Stimulated activated CD4-positive, alpha-beta T cell treated with anti-CD3 and anti-CD28 coated beads, TNF-alpha, amount 100 ng/mL, for 1 hour (primary cell): ENCODE measurements at places on chromosomes 13 and 19.
A peak's percentile ranks its signal among the peaks of the same experiment; 100 is the strongest.

GRCh38 chr19:2587001-2587719 is 111.2 kb downstream of the GADD45B start:
- DNase-seq = no peak

GRCh38 chr19:38329651-38330050 is 6.0 kb upstream of the CATSPERG start:
- DNase-seq = no peak

- DNase-seq = no peak
These were observed 24.8 kb upstream of the SLC1A5 start for GRCh38 chr19:46812977-46813838.

DNA sequence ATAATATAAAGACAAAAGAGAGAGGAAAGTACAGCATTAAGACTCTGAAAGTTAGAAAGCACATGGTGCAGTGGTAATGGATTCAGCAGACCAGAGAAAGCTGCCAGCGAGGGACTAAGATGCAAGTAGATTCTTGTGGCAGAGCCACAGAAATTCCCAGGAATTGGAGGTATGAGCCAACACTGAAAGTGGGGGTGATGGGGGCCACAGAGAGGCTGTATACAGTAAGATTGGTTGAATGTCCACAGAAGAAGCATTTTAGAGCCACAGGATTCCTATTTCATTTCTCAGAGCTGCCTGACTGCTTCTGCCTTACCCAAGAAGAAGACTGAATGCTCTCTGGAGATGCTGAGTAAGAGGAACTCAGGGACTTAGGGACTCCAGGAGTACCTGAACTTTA is 295.0 kb downstream of the LMO7 start:
- no peak for DNase-seq

- DNase-seq = no peak
These were observed 244.7 kb downstream of the COL4A1 start for GRCh38 chr13:110062077-110062776.

DNA sequence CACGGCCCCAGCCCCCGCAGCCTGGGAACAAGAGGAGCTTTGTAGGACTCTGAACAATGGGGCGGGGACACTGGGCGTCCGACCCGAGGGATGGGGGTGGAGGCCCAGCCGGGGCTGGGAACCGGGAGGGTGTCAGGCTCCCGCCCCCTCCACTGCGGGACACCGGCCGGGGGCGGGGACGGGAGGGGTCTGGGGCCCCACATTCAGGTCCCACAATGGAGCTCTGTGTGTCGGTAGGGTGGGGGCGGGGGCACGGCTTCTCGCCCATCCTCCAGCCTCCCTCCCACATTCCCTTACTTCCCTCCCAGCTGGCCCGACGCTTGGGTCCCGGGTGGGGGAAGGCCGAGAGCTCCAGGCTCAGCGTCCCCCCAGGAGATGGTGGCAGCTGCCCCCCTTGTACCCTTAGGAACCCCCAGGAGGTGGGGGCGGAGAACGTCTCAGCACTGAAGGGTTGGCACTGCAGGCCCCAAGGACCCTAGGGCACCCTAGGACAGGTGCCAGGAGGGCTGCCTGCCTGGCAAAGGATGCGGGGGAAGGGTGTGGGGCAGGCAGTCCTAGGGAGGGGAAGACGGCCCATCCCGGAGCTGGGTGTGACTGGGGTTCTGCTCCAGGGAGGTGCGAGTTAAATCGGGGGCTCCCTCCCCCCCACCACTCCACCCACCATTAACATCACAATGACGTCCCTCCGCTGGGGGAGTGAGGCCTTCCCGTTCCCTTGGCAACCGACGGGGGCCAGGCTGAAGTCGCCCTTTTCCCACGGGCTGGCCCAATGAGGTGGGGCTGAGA is 5.3 kb downstream of the TTYH1 start:
- DNase-seq = no peak

GRCh38 chr13:30446126-30446500 is 19.6 kb downstream of the HMGB1 start:
- no peak for DNase-seq

DNA sequence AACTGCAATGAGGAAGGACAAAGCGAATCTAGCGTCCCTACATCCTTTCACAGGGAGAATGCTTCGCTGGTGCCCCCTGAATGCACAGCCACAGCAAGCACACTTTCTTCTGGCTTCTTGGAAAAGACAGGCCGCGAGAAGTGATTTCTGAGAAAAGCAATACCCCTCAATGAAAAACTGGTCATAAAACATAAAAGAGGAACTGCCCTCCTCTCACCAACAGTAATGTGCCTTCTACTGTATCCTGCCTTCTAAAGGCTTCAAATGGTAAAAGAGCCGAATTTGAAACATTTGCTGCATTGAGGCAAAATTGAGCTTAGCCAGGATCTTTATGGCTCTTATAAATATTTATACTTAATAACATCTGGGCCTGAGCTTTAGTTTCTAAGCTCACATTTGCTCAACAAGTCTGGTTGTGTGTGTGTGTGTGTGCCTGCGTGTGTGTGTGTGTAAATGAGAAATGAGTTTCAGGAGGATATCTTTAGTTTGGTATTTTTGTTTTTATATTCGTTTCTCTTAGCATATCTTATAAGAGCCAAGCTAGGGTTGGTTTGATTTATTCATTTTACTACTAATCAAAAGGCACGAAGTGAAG is 246.1 kb upstream of the MAB21L1 start:
- no peak for DNase-seq

DNA sequence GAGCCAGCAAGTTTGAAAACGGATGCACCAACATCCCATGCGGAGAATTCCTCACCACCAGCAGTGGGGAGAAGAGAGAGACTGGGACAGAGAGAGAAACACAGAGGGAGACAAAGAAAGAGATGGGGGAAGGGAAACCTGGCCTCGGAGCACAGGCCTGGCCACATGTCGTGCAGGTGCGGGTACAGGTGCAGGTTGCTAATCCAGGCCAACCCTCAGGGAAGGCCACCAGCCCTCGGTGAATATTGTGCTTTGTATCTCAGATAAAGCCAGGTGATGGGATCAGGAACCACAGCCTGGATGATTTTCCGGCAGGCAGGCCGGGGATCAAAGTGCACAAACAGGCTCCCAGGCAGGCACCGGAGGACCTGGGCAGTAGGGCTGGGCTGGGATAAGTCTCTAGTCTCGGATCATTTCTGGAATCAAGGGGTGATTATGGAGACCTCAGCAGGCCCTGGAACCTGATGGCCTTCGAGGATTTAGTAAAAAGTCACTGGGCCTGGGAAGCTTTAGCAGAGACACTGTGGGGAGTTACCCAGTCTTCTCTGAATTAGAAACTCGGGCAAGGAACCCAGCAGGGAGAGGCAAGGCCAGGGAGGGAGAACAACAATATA is 3.7 kb downstream of the GAS6 start:
- DNase-seq = no peak

- no peak for DNase-seq
These were observed 36.7 kb upstream of the CD177 start for GRCh38 chr19:43316591-43317319.

GRCh38 chr19:35462476-35462953 is 14.5 kb downstream of the FFAR2 start:
- peak; percentile 23 for DNase-seq

DNA sequence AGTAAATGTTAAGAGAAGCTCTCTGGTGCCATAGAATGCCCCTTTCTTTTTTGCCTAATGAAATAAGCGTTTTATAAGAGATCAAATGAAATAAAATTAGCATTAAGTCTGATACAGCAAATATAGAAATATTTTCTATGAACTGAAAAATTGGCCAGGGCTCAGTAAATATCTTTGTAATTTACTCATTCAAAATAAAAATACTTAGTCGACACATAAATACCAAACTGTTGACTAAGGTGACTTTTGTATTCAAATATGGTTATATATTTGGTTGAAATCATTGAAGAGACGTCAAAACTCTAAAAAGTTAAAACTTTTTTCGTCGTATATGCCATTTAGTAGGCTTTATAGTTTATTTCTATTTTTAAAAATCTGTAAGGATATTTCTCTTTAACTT is 25.6 kb downstream of the IPO5 start:
- no peak for DNase-seq

DNA sequence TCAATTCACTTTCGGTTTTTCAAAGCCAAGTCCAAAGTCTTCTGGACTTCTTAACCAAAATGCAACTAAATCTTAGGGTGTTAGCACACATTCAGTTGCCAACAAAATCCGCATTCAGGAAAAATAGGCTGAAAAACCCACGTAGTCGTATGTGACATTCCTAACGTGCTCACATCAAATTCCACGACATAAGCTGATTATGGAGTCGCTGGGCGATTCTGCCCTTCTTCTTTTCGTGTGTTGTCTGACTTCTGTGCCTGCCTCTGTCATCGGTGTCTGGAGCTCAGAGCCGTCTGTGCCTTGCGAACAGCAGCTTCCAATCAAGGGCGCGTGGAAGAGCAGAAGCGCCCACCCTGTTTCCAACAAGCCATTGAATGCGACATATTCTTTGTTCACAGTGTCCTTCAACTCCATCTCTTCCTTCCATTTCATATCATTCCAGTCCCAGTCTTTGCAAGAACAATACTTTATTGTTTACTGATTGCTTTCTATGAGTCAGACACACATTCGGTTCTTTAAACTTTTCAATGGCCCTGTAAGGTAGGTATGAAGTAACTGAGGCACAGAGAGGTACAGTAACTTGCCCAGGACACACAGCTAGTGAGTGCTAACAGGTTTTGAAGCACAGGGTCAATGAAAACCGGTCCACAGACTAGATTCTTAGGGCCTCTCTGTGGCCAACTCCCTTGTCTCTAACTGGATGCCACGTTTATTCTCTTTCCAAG is 8.2 kb upstream of the ZNF507 start:
- DNase-seq = no peak

DNA sequence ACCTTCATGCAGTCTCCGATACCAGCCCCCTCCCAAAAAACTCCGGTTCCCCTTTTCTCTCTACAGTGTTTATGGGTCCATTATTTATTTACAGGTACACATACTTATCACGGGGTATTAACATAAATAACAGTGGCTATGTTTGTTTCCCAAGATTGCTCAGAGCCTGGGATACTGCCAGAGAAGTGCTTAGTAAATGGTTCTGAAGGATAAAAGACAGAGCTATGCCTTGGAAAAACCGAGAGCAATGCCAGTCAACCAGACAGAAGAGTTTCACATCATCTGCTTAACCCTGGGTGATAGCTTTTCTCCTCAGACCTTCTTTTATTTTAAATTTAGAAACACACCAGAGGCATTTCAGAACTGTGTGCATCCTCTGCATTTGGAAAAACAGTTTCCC is 61.3 kb downstream of the NUFIP1 start:
- DNase-seq = no peak

- no peak for DNase-seq
These were observed 38.7 kb upstream of the C1QTNF9 start for GRCh38 chr13:24270639-24271141.

GRCh38 chr13:45576466-45576865 is 39.1 kb downstream of the ERICH6B start:
- DNase-seq = no peak

DNA sequence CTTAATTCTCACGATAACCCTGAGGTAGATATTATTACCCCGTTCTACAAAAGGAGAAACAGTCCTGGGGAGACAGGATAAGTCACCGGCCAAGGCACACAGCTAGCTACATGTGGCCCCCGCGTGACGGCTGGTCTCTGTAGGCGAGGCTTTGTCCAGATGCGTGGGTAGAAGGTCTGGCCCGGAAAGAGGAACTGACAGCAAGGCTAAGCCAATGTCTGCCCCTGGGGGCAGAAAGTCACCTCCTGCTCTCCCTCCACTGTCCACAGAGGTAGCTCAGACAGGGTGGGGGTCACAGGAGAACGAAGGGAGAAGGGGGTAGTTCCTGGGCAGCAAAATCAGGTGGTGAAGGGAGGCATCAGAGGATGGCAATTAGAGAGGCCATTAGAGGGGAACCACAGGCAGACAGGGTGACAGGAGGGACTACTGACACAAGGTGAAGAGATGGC is 1.8 kb downstream of the APOC4 start:
- DNase-seq = no peak

- DNase-seq = no peak
These were observed 814 bp downstream of the NBEA start for GRCh38 chr13:34942732-34943435.

GRCh38 chr13:30371649-30372265 is 50.5 kb upstream of the UBE2L5 start:
- no peak for DNase-seq

GRCh38 chr13:40984668-40985366 is 34.3 kb downstream of the ELF1 start:
- DNase-seq = no peak

DNA sequence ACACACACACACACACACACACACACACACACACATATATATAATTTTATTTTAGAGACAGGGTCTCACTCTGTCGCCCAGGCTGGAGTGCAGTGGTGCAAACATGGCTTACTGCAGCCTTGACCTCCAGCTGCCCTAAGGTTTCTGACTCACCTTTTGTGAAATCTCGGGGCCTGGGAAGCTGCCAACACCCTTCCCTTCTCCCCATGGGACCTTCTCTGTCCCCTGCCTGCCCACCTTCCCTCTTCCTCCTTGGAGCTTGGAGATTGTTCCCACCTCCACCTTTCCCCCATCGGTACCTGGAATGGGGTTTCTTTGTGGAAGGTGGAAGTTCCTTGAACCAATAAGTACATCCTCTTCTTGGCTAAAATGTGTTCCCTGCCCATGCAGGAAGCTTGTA is 6.3 kb downstream of the ARRDC5 start:
- DNase-seq = no peak

GRCh38 chr13:95150555-95150954 is 150.7 kb downstream of the ABCC4 start:
- no peak for DNase-seq

GRCh38 chr13:112619730-112620631 is 32.0 kb upstream of the TUBGCP3 start:
- DNase-seq = no peak

- no peak for DNase-seq
These were observed 16.8 kb downstream of the SPC24 start for GRCh38 chr19:11138601-11139300.

GRCh38 chr13:21333186-21333585 is 125.9 kb downstream of the ZDHHC20 start:
- no peak for DNase-seq

GRCh38 chr19:694481-695351 is 536 bp downstream of the PRSS57 start:
- DNase-seq = no peak

DNA sequence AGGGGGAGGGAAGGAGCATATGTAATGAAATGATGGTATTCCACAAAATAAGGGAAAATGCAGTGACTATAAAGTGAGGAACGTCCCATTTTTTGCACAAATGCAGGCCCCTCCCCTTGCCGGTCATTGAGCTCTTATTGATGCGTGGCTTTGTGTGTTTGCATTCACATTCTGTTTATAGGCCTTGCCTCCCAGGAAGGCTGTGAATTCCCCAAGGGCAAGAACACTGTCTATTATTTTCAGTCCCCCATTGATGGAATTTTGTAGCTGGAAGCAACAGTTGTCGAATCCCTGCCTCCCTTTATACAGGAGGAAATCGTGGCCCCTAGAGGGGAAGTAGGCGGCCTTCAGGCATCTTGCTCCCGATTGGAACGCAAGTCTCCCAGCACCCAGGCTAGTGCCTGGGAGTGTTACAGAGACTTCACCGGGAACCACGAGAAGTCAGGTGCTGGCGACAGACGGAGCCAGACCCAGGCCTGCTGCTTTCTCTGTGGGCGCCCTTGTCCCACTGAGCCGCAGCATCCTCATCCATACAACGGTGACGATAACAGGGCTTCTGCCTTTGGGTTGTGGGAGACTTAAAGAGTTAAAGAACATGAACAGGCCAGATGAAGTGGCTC is 6.9 kb downstream of the SBSN start:
- no peak for DNase-seq

- DNase-seq = no peak
These were observed 6.8 kb downstream of the TMED1 start for GRCh38 chr19:10828981-10829821.

GRCh38 chr13:39263531-39263930 is 225.3 kb downstream of the NHLRC3 start:
- DNase-seq = no peak

- no peak for DNase-seq
These were observed 56.1 kb downstream of the ALOX5AP start for GRCh38 chr13:30791354-30792001.
